ENCODE measurements at places on chromosomes 4 and X. TPM values are rescaled to one million over a fixed set of nuclear protein-coding genes. Genes with fewer than 3 reads are reported as not detected.

DNA sequence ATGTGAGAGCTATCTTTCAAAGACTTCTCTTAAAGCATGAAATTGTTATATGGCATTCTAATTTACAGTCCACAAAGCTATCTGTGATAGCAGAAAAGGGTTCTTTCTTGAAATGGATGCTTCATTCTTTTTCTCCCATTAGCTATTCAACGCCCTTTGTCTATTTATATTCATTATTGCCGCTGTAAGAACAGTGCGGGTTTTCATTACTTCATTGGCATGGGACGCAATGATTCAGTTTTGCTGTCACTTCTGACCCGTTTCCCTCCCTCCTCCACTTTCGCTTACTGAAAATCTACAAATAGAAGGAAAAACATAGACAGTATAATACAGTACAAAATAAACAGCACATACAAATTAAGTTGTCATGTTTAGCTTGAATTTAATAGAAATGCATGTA, 394.6 kb downstream of the PCDH7 start:
- no peak for DNase-seq

- DNase-seq = no peak
Observed at GRCh38 chr4:181416966-181417365, 826.2 kb upstream of the TENM3 start.

The EMCN gene
- polyA plus RNA-seq = 178 TPM

The CFAP47 gene
- 0.64 TPM for polyA plus RNA-seq

The MEPE gene
- polyA plus RNA-seq = not detected

DNA sequence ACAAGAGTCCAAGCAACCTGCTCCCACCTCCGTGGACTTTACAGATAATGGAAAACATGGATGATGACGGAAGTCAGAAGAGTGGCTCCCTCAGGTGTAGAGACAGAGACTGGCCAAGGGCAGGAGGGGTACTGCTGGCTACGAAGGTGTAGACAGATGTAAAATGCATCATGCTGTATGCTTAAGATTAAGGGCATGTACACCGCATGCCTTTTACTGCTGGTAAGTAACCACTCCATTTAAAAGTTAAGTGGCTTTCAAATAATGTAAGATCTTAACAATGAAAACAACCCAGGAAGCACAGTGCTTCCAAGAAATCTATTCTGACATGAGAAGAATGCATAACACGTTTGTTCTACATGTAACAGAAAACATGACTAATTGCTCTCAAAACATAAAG, 76.9 kb upstream of the FAM9B start:
- no peak for DNase-seq

- DNase-seq = no peak
Observed at GRCh38 chr4:46316215-46316614, 73.7 kb downstream of the GABRA2 start.

All from left renal cortex interstitium (tissue), 4 donors.